ENCODE measurements at places on chromosomes 2 and 18. TPM values are rescaled to one million over a fixed set of nuclear protein-coding genes. Genes with fewer than 3 reads are reported as not detected.

The LRATD1 gene
- total RNA-seq = 63.2 TPM

The SLC9A2 gene
- total RNA-seq = 1.8 TPM

The MC4R gene
- total RNA-seq = 14.8 TPM

The TNFAIP6 gene
- total RNA-seq = 1.2 TPM

The KCNG2 gene
- 0.69 TPM for total RNA-seq

The LAMA3 gene
- 3.7 TPM for total RNA-seq

The CROCC2 gene
- total RNA-seq = 1.4 TPM

The METTL8 gene
- 23.5 TPM for total RNA-seq

The SLC5A7 gene
- 14.3 TPM for total RNA-seq

The METAP1D gene
- 8.8 TPM for total RNA-seq

The PRKAG3 gene
- total RNA-seq = not detected

The RSAD2 gene
- 3.2 TPM for total RNA-seq

The CPLX4 gene
- not detected for total RNA-seq

The MEP1B gene
- total RNA-seq = 0.23 TPM

The TUBA4B gene
- 1.2 TPM for total RNA-seq

The TBR1 gene
- total RNA-seq = 3.9 TPM

The CNRIP1 gene
- 80.5 TPM for total RNA-seq

The ANO7 gene
- 0.46 TPM for total RNA-seq

The IL1R2 gene
- total RNA-seq = not detected

The MOB4 gene
- total RNA-seq = 83.0 TPM

The TRIM43 gene
- not detected for total RNA-seq

The HOXD8 gene
- total RNA-seq = not detected

The TFCP2L1 gene
- total RNA-seq = 0.69 TPM

The MATN3 gene
- total RNA-seq = 5.1 TPM

The AGAP1 gene
- total RNA-seq = 63.7 TPM

The MYO3B gene
- total RNA-seq = 1.2 TPM

The FER1L5 gene
- total RNA-seq = 0.69 TPM

The IL1RL1 gene
- 0.69 TPM for total RNA-seq

The POTEC gene
- 0.46 TPM for total RNA-seq

The RTKN gene
- 11.1 TPM for total RNA-seq

The IL1RL2 gene
- total RNA-seq = 1.6 TPM

The TLX2 gene
- total RNA-seq = not detected

The ELOA2 gene
- total RNA-seq = not detected

The SLC11A1 gene
- 3.5 TPM for total RNA-seq

The TTR gene
- total RNA-seq = 410 TPM

The ETAA1 gene
- 20.5 TPM for total RNA-seq

The STAT4 gene
- 16.1 TPM for total RNA-seq

The LYG2 gene
- total RNA-seq = not detected

The EMILIN1 gene
- total RNA-seq = 6.2 TPM

The MPP4 gene
- total RNA-seq = 0.23 TPM

The TMEM18 gene
- total RNA-seq = 30.9 TPM

The WDFY1 gene
- total RNA-seq = 63.9 TPM

The KIAA2012 gene
- 2.5 TPM for total RNA-seq

The DSC2 gene
- total RNA-seq = 4.2 TPM

The DAPL1 gene
- not detected for total RNA-seq

The GALNT3 gene
- total RNA-seq = 4.6 TPM

The NOL4 gene
- 71.3 TPM for total RNA-seq

The INO80B gene
- 10.1 TPM for total RNA-seq

Measured in diencephalon (tissue), 1 donor.